ENCODE measurements at places on chromosomes 11 and 22.
A peak's percentile ranks its signal among the peaks of the same experiment; 100 is the strongest.

DNA sequence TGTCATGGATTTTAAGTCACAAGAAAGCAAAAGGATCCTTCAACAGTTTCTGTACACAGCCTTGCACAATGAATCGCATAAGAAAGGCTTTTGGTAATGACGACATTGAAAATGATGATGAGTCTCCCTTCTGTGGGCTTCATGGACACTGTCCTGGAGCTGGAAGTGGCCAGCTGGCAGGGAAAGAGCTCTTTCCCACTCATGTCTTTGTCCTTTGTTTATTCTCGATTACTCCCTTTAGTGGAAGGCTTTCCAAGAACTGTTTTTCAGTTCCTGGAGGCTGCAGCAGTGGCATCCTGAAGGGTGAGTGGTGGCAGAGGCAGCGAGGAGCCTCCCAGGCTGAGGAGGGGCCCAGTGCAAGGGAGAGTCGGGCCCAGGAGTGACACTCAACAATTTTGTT lies 505.2 kb downstream of the NTM start:
- no peak for DNase-seq

DNA sequence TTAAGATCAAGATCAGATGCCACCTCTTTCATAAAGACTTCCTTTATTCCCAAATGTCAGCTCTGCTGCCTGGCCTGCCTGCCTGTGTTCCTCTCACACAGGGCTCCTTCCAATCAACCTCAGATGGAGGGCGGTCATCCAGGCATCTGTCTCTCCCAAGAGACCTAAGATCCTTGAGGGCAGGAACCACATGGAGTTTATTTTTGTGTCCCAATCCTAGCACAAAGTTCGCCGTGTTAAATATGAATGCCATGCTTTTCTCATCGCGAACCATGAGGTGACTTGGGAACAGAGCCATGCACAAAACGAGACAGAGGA lies 72.7 kb upstream of the ARFGAP3 start:
- DNase-seq, result no peak

DNA sequence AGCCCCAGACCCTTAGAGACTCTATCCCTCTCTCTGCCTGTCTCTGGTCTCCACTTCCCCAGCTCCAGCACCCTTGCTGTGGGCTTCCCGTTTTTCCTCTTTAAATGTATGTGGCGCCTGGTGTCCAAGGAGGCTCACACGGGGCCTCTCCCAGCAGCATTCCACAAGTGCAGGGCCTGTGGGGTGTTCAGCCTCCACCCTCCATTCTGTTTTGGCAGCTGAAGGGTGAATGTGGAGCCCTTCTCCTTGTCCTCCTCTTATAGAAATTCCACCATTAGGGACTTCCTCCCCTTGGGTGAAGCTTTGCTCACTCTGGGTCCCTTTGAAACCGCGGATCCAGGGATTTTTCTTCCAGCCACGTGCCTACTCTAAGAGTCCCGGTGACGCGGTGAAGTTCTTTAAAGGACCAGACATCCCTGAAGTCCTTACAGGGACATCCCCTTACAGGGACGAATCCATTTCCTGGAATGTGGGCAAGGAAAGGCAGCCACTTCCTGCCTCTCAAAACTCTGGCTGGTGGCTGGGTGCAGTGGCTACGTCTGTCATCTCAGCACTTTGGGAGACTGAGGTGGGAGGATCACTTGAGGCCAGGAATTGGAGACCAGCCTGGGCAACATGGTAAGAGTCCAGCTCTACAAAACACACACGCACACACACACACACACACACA lies 1.6 kb upstream of the TSPAN18 start:
- no peak for DNase-seq

- no peak for DNase-seq
Measured at GRCh38 chr22:27397036-27397953, 404.3 kb downstream of the MN1 start.

DNA sequence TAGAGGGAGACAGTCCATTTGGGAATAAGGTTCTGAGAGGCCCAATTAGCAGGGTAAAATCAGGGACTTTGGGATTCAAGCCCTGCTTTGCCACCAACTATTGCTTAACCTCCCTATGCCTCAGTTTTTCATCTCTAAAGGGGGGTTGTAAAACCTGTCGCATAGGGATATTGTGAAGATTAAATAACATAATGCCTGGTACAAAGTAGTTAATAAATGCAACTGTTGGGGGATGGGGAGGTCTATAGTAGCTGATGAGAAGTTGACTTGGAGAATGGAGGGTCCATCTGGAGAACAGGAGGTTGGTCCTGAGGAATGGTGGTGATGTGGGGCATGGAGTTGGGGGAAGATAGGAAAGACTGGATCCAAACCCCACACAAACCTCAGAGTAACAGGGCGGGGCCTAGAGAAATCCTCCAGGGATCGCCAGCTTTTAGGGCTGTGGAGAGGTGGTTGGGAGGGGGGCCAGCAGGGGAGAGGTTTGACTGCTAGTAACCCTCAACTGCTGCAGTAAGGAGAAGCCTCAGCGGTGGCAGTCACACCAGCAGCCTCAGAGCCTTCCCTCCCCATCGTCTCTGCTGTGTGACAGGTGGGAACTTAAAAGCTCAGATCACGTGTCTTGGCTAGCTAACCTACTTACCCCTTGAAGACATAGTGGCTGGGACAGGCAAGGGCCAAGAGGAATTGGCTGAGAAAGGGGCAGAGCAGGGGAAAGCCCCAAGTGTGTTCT lies 1.1 kb upstream of the ABCG4 start:
- no peak for DNase-seq

GRCh38 chr11:12746593-12747097 lies 72.4 kb downstream of the TEAD1 start:
- peak; percentile 95 for DNase-seq

DNA sequence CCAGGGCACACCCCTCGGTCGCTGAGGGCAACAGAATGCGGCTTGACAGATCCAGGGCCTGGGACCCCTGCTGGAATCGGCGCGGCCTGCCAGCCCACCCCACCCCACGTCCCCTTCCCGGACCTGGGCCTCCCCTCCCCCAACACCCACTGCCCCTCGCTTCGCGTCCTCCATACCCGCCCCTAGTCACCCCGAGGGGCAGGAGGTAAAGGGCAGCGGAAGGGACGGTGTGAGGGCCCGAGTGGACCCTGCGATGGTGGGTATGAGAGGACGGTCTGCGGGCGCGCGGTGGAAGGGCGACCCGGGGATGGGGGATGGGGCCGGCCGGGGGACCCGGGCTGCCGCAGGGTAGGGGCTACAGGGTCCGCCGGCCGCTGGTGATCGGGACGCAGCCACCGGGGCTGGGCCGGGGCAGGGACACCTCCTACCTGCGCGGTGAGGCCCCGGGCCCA lies 311 bp downstream of the APBB1 start:
- no peak for DNase-seq

DNA sequence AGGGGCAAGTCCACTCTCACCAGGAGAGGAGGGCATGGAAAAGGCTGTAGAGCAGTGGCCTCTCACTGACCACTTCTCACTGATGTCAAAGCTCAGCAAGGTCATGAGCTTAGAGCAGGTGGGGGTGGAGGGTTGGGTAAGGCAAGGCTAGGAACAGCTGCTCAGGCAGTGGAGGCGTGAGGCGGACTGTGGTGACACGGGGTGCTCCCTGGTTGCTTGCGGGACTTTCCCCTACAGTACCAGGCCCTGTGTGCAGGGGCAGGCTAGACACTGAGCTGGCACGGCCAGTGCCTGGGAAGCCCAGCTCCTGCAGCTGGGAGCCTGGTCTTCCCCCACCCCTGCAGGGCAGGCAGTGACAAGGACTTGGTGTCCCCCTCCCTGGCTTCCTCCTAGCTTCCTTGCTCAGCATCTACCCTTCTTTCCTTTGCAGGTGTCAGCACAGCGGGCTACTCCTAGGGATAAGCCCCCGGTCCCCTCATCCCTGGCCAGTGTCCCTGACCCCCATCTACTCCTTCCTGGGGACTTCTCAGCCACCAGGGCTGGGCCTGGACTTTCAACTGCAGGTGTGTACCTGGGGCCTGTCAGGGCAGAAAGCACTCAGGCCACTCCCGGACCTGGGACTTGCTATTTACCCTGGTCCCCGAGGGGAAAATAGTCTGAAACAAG lies 45.6 kb downstream of the PISD start:
- no peak for DNase-seq

DNA sequence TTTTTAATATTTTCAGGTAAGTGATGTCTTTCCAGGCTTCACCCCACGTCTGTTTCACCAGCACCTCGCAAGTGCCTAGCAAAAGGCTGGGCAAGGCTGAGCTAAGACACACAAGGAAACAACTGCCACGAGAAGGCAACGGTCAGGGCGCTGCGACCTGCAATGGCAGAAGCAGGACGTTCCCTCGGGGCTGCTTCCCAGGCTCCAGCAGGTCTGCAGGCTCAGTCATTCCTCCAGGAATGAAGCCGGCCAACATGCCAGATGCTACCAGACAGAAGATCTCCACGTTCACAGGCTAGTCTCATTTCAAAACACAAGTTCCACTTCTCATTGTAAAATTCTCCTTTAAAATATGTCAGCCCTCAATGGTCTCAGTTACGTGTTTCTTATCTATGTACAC lies 45.5 kb downstream of the CELSR1 start:
- DNase-seq, result no peak

GRCh38 chr22:41526830-41527799 lies 17.2 kb downstream of the POLR3H start:
- no peak for DNase-seq

GRCh38 chr11:111205632-111206385 lies 39.7 kb upstream of the POU2AF2 start:
- DNase-seq, result no peak

GRCh38 chr11:76151556-76152085 lies 54.7 kb downstream of the WNT11 start:
- DNase-seq, result no peak

- DNase-seq, result no peak
Measured at GRCh38 chr11:77024745-77025144, 9.5 kb upstream of the B3GNT6 start.

DNA sequence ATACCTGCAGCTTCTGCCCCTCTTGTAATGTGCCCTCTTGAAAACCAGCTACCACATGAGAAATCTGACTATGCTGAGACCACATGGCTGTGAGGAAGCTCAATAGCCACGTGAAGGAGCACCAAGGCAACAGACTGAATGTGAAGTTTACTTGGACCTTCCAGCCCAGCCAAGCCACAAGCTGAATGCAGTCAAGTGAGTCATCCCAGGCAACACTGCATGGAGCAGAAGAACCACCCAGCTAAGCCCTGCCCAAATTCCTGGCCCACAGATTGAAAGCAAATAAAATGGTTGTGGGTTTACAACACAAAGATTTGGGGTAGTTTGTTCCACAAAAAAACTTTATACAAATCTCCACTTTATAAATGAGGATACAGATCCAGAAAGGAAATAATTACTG lies 114.5 kb downstream of the TIMP3 start:
- DNase-seq, result no peak

GRCh38 chr11:60633645-60634044 lies 65.8 kb upstream of the MS4A8 start:
- DNase-seq, result no peak

DNA sequence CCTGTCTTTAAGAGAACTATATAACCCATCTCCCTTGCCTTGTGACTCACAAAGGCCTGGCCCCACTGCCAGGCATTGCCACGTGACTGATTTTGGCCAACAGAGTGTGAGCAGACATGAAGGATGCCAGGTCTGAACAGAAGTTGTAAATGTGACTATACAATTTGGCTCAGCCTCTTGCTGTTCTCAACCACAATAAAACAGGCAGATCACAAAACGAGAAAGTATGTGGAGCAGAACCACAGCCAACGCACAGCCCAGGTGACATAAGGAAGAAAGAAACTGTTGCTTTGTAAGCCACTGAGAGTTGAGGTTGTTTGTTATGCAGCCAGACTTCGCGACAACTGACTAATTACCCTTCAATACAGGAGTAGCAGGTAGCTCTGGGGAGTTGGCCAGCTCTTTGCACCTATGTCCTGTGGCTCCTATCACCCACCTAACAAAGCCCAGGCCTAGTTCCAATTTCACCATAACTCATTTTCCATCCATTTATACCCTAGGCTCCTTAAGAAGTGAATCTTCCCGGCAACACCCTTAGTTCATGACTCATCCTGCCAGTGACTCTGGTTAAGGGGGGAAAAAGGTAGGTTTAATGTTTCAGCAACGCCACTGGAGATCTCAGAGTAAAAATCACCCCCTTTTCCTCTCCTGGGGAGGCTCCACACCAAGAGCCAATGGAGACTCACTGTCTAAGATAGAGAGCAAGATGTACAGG lies 53.7 kb downstream of the GALNT18 start:
- DNase-seq, result peak; percentile 40

GRCh38 chr11:88447281-88447680 lies 109.7 kb upstream of the CTSC start:
- no peak for DNase-seq

- no peak for DNase-seq
Measured at GRCh38 chr22:26846645-26847044, 189.3 kb downstream of the MIAT start.

DNA sequence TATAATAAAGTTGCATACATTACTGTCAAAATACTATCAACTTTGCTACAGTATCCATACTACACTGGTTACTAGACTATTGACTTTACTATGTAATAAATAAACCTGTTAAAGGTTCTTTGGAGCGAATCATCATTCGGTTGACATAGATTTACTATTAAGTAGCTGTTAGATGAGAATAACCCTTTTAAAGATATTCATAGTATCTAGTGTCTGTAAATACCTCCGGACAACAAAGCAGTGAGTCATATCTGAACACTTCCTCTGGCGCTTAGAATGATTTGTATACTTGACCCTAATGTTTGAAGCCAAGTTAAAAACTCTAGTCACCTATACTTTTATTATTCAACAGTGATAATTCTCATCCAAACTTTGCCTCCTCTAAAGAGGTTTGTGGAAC lies 84.7 kb downstream of the MSANTD4 start:
- DNase-seq, result peak; percentile 11

DNA sequence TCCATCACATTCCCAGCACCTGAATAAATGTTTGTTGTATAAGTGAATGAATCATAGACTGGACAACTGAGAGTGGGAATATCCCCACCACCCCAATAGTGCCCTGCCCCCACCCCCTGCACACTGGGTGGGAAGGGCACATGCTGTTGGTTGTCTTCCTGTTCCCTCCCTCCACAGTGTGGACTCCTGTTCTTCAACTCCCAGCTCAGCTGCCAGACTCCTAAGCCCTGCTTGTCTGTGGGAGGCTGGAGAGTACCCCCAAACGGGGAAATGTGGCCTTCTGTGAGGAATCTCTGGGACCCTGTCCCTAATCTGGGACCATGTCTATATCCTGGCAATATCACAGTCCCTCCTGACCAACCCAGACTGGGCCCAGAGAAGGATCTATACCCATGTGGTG lies 5.5 kb upstream of the MYOD1 start:
- no peak for DNase-seq

GRCh38 chr22:37588546-37589215 lies 8.8 kb upstream of the LGALS2 start:
- no peak for DNase-seq

DNA sequence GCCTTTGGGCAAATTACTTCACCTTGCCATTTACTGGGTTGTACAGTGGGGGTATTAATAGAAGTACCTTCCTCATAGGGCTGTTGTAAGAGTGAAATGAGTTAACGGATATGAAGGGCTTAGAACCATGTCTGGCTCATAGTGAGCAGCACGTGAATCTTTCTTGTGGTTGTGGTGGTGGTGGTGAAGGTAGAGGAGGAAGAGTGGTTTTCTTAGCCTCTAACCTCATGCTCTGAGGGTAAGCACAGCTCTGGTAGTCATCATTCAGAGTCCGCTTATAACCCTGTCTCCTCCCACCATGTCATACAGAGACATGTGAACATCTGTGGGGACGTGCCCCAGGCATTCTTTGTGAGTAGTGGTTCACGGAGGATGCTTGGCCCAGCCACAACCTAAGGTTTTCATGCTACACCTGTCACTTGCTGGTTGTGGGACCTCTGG lies 43.6 kb downstream of the TEAD1 start:
- no peak for DNase-seq
